ENCODE measurements at places on chromosomes 2 and 18.
A peak's percentile ranks its signal among the peaks of the same experiment; 100 is the strongest.

DNA sequence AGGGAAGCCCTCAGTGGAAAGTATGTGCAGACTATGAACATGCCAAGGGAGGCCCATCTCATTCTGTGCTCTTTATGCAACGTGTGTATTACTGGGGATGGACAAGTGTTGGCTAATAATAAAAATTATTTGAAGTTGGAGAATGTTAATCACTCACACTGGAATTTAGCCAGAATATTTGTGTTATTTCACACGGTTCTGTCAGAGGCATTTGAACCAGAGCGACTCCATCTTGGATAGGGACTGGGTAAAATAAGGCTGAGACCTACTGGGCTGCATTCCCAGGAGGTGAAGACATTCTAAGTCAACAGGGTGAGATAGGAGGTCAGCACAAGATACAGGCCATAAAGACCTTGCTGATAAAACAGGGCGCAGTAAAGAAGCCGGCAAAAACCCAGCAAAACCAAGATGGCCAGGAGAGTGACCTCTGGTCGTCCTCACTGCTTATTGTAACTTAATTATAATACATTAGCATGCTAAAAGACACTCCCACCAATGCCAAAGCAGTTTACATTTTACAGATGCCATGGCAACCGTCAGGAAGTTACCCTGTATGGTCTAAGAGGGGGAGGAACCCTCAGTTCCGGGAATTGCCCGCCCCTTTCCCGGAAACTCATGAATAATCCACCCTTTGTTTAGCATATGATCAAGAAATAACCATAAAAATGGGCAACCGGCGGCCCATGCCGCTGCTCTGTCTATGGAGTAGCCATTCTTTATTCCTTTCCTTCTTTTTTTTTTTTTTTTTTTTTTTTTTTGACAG lies 2.6 kb upstream of the FZD5 start:
- H3K36me3 ChIP-seq: peaks cover 6% of the 10 kb centered on the region
- H3K27me3 ChIP-seq: peaks cover 21% of the 10 kb centered on the region
- peaks cover 19% of the 10 kb centered on the region for H3K4me1 ChIP-seq
- peak; percentile 36 for DNase-seq
- H3K4me3 ChIP-seq: no peak overlapping the region
- H3K27ac ChIP-seq: peak overlapping the region; percentile 30

DNA sequence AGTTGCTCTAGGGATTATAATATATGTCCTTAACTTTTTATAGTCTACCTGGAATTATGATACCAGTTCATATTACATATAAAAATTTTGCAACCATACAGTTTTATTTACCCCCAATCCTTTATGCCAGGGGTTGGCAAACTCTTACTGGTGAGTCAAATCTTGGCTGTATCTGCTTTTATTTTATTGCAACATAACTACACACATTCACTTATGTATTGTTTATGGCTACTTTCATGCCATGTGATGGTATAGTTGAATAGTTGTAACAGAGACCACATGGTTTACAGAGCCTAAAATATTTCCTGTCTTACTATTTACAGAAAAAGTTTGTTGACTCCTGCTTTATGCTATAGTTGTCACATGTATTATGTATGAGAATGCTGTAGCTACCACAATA lies 25.8 kb upstream of the DLX2 start:
- no peak for DNase-seq
- no peak overlapping the region for H3K4me3 ChIP-seq
- H3K4me1 ChIP-seq: no peaks in the 10 kb centered on the region
- H3K27ac ChIP-seq: no peak overlapping the region

- H3K4me3 ChIP-seq: no peak overlapping the region
- H3K27ac ChIP-seq: peak overlapping the region; percentile 23
- H3K27me3 ChIP-seq: no peaks in the 10 kb centered on the region
- peaks cover 94% of the 10 kb centered on the region for H3K36me3 ChIP-seq
- peaks cover 55% of the 10 kb centered on the region for H3K4me1 ChIP-seq
Observed at GRCh38 chr2:230784795-230785194, 72.2 kb downstream of the CAB39 start.

DNA sequence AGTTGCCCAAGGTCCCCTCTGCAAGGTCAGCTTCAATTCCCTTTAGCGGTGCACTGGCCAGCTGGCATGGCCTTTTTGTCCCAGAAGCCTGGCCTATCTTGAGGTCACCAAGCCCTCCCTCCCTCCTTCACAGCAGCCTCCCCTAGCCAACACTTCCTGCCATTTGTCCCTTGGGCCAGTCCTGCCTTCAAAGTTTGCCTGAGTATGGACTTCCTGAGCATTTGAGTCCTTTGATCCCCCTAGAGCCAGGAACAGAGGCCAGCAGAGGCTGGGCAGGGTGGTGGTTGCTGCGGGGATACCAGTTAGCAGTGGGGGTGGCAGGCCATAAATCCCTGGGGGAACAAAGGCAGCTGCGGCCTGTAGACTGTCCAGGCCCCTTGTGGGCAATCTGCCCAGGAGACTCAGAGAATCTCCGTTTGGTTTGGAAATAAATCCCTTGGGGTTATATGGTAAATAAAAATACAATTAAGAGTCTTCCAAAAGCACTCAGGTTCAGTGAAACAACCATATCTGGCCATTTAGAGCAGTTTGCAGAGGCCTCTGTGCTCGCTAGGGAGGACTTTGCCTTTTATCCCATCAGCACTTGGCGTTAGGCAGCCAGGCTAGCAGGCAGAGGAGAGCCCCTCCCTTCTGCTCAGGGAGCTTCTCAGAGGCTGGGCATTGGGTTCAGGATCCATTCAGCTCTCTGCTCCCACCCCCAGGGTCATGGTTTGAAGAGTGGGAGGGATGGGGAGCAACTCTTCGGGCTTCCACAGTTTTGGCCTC lies 3.1 kb upstream of the HES6 start:
- no peak overlapping the region for H3K27ac ChIP-seq
- no peak for DNase-seq
- peaks cover 6% of the 10 kb centered on the region for H3K36me3 ChIP-seq
- H3K27me3 ChIP-seq: peaks cover 17% of the 10 kb centered on the region

Measured in activated naive CD8-positive, alpha-beta T cell treated with anti-CD3 and anti-CD28 coated beads for 36 hours (primary cell).